ENCODE measurements at places on chromosomes 1 and 21.

DNA sequence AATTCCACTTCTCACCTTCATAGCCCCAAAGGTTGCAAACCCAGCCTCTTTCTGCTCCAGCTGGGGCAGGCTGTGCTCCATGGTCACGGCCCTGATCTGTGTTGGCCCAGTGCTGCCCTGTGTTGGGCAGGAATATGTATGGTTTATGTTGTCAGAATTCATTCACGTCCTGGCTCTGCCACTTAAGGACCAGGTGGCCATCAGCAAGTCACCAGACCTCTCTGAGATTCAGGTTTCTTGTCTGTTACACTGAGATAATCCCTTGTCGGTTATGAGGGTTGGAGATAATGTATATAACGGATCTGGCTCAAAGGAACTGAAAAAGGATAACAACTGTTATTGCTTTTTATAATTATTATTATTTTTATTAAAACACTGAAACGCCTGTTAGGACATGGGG lies 39.1 kb upstream of the SELENON start:
- H3K27ac ChIP-seq: no peak overlapping the region
- no peaks in the 10 kb centered on the region for H3K36me3 ChIP-seq
- DNase-seq: no peak
- H3K4me1 ChIP-seq: peaks cover 15% of the 10 kb centered on the region

DNA sequence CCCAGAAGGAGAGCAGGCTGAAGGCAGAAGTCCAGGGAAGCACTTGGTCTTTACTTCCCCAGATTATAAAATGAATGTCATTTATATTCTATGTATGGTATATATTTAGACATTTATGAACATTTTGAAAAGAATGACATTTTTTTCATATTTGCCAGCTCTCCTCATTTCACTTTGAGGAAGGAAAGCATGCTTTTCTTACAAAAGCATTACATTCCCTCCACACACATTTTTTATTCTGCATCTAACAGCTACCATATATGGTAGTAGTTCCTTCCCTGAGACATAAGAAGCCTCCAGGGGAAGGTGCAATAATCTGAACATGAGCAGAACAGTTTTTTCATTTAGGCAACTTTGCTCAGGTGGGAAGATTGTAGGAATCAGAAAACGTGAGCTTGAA lies 94.0 kb downstream of the LRRC7 start:
- H3K36me3 ChIP-seq: peaks cover 4% of the 10 kb centered on the region
- H3K4me1 ChIP-seq: peaks cover 8% of the 10 kb centered on the region
- H3K27me3 ChIP-seq: no peaks in the 10 kb centered on the region
- no peak overlapping the region for H3K4me3 ChIP-seq
- DNase-seq: no peak
- no peak overlapping the region for H3K27ac ChIP-seq

- DNase-seq: peak; percentile 47
- no peak overlapping the region for H3K4me3 ChIP-seq
- H3K4me1 ChIP-seq: no peaks in the 10 kb centered on the region
These were observed 40.7 kb upstream of the SCMH1 start for GRCh38 chr1:41282679-41283317.

DNA sequence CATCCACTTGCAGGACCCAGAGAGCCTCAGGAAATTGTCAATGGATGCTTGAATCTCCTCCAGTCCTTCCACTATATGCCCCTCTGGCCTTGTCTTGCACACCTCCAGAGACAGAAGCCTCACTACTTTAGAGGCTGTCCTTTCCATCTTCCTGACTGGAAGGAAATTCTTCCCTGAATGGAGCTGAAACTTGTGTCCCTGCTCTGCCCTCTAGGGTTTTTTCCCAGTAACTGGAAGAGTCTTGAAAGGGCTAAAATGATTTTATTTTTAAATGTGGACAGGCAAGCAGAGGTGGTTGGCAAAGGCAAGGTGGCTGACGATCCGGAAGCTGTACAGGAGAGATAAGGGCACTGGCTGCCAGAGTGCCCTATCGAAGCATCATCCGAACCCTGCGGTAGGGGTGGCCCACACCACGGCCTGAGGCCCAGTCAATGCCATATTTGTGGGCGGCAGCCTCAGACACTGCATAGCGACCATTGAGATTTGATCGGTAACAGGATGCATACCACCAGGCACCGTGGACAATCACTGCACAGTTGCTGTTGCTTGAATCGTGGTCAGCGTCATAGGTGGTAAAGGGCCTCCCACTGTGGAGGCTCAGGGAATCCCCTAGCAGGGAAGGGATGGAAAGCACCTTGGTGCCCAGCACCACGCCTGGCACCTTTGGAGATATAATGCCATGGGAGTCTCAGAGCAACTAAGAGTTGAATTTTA lies 2.3 kb upstream of the MAP3K6 start:
- H3K27ac ChIP-seq: no peak overlapping the region
- H3K27me3 ChIP-seq: no peaks in the 10 kb centered on the region
- DNase-seq: no peak
- H3K4me3 ChIP-seq: no peak overlapping the region

DNA sequence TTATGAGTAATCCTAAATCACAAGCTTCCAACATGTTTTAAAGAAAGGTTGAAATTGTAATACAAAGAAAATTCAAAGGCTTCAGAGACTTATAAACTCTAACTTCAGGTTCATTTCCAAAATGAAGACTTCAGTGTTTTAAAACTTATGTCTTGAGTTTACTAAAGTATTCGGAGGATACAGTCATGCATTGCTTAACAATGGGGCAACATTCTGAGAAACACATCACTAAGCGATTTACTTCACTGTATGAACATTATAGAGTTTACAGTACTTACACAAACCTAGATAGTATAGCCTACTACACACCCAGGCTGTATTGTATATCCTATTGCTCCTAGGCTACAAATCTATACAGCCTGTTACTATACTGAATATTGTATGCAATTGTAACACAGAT lies 38.3 kb downstream of the CEP170 start:
- no peaks in the 10 kb centered on the region for H3K27me3 ChIP-seq

- H3K36me3 ChIP-seq: peaks cover 5% of the 10 kb centered on the region
- no peak overlapping the region for H3K4me3 ChIP-seq
- H3K4me1 ChIP-seq: no peaks in the 10 kb centered on the region
These were observed 33.3 kb downstream of the TCEANC2 start for GRCh38 chr1:54086754-54087153.

- H3K4me1 ChIP-seq: peaks cover 16% of the 10 kb centered on the region
- H3K27ac ChIP-seq: no peak overlapping the region
- DNase-seq: no peak
- no peaks in the 10 kb centered on the region for H3K36me3 ChIP-seq
- H3K4me3 ChIP-seq: no peak overlapping the region
These were observed 2.2 kb downstream of the RIPPLY3 start for GRCh38 chr21:37008724-37009123.

DNA sequence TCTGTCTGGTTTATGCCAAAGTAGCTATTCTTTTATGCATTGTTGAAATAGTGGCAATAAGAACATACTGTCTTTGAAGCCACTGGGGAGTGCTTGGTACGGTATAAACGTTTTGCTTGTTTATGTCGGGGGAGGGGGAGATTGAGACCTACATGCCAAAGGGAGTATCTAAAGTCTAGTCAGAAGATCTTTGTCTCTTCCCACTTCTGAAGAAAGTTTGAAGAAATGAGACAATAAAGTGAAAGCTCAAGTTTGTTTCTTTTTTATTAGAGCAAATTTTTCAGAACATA lies 6.8 kb downstream of the AKIRIN1 start:
- H3K27ac ChIP-seq: no peak overlapping the region
- H3K4me3 ChIP-seq: no peak overlapping the region
- peaks cover 69% of the 10 kb centered on the region for H3K4me1 ChIP-seq
- peaks cover 69% of the 10 kb centered on the region for H3K36me3 ChIP-seq

DNA sequence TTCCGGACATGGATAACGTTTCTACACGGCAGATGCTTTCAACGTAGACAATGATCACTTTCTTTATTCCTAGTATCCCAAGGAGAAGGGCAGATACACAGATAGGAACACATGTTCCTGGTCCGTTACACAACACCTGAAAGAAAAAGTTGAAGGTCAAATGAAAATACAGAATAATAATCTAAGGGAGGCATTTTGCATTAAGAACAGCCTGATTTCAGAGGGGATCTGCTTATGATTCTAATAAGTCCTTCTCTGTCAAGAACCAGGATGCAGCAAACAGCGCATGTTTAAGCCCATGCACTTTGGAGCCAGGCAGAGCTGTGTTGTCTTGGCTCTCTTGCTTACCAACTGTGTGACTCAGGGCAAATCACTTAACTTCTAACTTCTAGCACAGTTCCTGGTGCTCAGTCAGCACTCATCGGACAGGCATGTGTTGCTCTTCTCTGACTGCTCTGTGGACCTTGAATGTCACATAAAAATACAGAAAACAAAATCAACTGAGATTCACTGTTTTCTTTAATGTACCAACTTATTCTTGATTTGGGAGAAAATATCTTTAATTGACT lies 56.3 kb upstream of the CNN3 start:
- H3K36me3 ChIP-seq: no peaks in the 10 kb centered on the region
- H3K4me1 ChIP-seq: peaks cover 10% of the 10 kb centered on the region
- no peak overlapping the region for H3K4me3 ChIP-seq
- no peaks in the 10 kb centered on the region for H3K27me3 ChIP-seq

- H3K27ac ChIP-seq: no peak overlapping the region
- no peaks in the 10 kb centered on the region for H3K4me1 ChIP-seq
- H3K4me3 ChIP-seq: no peak overlapping the region
- no peaks in the 10 kb centered on the region for H3K27me3 ChIP-seq
- DNase-seq: no peak
- H3K36me3 ChIP-seq: no peaks in the 10 kb centered on the region
These were observed 1823.9 kb downstream of the PLA2G4A start for GRCh38 chr1:188652678-188653077.

DNA sequence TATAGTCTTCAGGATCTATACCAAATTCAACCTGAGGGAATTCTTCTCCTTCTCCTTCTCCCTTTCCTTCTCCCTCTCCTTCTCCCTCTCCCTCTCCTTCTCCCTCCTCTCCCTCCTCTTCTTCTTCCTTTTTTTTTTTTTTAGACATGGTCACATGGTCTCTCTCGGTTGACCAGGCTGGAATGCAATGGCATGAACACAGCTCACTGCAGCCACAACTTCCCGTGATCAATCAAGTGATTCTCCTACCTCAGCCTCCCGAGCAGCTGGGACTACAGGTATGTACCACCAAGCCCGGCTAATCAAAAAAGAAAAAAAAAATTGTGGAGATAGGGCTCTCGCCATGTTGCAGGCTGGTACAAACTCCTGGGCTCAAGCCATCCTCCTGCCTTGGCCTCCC lies 51.5 kb downstream of the DNAI4 start:
- no peak overlapping the region for H3K4me3 ChIP-seq
- H3K36me3 ChIP-seq: no peaks in the 10 kb centered on the region
- DNase-seq: no peak
- H3K27me3 ChIP-seq: no peaks in the 10 kb centered on the region
- H3K27ac ChIP-seq: no peak overlapping the region

DNA sequence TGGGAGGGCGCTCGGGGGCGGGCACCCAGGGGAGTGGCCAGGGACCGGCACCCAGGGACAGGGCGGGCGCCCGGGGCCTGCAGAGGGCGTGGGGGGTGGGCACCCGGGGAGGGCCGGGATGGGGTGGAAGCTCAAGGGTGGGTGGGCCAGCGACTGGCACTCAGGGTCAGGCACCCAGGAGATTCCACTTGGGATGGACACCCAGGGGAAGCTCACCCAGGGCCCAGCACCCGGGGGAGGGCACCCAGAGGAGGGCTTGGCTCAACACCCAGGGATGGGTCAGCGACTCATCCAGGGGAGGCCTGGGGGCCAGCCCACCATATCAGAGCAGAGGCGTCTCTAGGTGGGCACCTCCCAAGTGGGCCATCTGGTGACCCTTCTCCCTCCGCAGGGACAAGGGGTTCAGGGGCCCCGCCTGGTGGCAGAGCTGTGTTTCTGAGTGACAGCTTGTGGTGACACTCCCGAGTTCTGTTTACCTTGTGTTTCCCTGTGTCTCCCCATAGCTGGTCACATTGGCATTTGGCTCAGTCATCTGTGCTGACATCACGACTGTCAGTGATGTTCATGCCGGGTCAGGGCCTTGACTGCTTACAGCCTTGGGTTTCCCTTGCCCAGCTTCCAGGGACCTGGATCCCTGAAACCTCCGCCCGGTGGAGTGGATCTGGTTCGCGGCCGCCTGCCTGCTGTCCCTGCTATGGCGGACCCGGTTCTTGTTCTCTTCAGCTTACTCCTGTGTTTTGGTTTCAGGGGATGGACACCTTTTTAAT lies 749 bp downstream of the IBA57 start:
- H3K27ac ChIP-seq: peak overlapping the region; percentile 68
- H3K27me3 ChIP-seq: no peaks in the 10 kb centered on the region
- no peaks in the 10 kb centered on the region for H3K36me3 ChIP-seq

DNA sequence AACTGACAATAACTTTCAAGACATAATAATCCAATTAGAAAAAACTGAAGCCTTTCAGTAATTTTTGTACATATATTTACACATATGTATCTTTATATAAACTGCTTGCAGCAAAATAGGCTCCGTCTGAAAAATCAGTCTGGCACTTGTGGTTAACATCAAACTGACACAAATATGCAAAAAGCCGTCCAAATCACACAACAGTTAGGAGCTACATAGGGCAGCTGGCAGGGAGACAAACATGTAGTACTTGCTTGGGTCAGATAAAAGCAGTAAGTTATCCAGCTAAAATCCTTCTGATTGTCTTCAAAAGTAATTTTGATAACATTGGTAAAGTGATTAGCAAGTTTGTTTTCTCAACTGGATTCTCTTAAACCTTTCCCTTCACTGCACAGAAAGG lies 14.7 kb upstream of the GUCA2A start:
- DNase-seq: no peak
- H3K27me3 ChIP-seq: no peaks in the 10 kb centered on the region
- no peak overlapping the region for H3K27ac ChIP-seq
- peaks cover 7% of the 10 kb centered on the region for H3K36me3 ChIP-seq
- H3K4me3 ChIP-seq: no peak overlapping the region

DNA sequence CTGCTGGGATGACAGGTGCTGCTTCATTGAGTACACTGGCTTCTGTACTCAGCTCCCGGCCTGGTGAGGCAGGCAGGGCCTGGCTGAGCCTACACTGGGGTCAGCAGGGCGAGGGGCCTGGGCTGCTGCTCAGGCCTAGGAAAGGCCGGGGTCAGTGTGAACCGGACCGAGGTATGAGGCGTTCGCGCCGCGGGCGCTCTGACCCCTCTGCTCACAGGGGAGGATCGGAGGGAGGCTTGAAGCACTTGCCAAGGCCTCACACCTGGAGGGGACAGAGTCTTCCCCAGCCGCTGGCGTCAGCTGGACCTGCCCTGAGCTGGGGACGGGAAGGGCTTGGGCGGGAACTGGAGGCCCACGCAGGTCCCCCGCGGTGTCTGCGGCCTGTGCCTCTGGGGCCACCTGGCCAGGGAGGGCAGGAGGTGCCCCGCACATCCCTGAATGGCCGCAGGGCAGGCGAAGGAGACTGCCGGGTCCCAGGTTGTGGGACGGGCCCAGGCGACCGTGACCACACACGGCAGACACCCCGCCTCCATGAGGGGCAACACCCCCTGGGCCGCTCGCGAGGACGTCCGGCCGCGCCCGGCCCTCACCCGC lies 466 bp downstream of the PEX10 start:
- peaks cover 9% of the 10 kb centered on the region for H3K36me3 ChIP-seq
- no peak for DNase-seq
- H3K27ac ChIP-seq: peak overlapping the region; percentile 89
- peak overlapping the region; percentile 87 for H3K4me3 ChIP-seq
- no peaks in the 10 kb centered on the region for H3K27me3 ChIP-seq
- peaks cover 38% of the 10 kb centered on the region for H3K4me1 ChIP-seq

All from activated naive CD8-positive, alpha-beta T cell treated with anti-CD3 and anti-CD28 coated beads, Interleukin-2, amount 50 U/mL, for 24 hours (primary cell).